CMK (cell line): ENCODE measurements at places on chromosomes 7 and 10.

DNA sequence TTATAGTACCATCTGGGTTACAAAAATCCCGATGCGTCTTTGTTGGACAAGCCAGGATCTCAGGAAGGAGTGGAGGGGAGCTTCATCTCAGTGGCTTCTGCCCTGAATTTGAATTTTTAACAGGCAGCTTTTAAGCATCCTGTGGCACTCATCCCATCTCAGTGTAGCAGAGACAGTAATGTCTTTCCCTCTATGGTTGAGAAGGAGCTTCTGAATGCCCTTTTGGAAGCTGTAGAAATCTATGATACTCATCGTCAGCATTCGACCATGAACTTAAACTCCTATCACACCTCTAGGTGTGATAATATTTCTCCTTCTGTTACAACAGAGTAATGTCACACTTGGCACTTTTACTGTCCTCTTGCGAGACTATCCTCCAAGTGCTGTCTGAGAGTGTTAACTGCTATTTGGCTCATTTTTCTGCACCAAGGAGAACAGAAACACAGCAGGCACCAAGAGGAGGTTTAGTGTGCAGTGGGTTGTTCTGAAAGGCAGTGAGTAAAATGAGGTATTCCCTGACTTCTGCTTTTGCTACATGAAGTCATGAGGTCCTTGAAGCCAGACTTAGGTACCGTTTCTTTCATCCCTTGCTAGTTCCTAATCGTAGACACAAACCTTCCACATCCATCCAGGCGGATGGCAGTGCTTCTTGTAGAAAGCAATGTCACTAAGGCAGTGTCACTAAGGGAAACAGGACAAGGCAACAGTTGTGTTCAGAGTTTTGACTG is 177.4 kb downstream of the CELF2 start:
- DNase-seq = no peak

DNA sequence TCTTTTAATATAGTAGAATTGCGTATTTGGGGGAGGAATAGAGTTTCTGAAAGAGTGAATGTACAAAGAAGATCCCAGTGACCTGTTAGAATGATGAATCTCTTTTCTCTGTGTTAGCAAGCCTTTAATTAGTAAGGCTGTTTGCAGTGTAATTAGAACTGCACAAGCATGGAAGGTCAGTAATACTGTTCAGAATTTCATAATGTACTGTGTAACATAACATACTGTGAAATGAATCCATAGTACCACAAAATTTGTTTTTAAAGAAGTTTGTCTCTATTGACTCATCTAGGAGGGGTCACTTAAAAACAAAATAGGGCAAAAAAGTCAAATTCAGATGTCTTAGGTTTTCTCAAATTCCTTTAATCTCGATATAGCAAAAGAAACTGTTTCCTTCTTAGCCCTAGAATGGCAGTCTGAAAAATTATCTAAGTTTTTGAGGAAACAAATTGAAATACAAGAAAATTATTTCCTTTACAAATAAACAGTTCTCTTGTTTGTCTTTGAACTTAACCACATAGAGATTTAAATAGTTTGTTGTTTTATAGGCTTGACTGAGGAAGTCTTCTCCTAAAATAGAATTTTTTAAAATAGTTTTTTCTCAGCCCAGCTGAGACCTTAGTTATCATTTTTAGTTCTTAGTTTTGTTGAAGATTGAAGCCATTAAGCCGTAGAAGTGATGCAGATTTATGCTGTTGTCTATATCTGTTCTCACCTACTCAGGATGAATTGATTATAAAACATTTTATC is 12.5 kb downstream of the ADK start:
- DNase-seq = no peak

DNA sequence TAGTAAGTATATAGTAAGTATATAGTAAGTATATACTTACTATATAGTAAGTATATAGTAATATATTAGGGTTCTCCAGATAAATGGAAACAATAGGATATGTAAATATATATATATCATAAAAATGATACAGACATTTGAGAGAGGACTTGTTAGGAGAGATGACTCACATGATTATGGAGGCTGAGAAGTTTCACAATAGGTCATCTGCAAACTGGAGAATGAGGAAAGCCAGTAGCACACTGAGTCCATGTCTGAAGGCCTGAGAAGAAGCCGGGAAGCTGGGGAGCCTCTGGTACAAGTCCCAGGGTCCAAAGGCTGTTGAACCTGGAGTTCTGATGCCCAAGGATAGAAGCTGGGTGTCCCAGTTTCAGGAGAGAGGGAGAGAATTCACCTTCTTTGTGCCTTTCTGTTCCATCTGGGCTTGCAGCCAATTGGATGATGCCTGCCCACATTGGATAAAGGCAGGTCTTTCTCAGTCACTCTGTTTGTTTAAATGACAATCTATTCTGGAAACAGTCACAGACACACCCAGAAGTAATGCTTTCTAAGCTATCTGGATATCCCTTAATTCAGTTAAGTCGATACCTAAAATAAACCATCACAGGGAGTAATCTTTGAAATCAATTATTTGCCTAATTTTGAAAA is 205.5 kb upstream of the CDC14C start:
- DNase-seq = no peak

DNA sequence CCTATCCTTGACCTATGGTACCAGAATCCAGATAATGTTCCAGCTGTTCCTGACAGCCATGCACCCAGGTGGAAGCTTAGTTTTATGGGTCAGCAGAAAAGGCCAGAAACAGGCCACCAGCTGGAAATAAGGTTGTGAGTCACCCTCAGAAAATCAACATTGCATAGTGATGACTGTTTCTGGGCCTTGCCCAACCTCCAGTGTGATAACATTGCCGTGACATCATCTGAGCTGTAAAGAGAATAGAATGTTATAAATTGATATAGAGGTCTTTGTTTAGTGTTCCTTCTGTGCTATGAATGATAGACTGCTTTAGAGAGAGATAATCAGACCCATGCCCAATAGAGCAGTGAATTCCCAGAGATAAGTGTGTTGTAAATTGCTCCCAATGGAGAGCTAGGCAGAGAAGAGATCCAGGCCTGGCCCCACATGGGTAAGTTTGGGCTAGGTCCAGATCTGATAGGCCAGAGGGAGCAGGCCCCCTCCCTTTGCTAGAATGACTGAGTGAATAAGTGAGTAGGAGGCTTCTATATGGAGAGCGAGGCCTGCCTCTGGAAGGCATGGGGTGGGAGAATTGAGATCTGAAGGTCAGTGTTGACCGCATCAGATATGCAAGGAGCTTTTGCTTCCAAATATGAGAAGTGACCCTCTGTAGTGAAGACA is 14.2 kb upstream of the HPS1 start:
- DNase-seq = peak; percentile 84

DNA sequence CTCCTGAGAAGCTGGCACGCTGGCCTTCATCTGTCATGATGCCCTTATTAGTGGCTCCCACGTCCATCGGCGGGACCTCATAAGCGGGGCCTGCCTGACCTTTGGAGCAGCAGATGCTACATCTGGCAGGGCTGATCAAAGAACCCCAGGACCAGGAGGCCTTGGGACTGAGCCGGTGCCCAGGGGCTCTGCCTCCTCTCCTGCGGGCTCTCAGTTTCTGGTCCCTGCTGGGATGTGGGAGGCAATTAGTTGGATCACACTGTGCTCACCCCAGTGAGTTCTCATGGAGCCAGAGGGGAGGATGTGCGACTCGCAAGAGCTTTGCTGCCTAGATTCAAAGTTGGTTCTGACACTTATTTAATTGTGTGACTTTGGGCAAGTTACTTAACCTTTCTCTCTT is 28.7 kb upstream of the SFRP5 start:
- DNase-seq = no peak

DNA sequence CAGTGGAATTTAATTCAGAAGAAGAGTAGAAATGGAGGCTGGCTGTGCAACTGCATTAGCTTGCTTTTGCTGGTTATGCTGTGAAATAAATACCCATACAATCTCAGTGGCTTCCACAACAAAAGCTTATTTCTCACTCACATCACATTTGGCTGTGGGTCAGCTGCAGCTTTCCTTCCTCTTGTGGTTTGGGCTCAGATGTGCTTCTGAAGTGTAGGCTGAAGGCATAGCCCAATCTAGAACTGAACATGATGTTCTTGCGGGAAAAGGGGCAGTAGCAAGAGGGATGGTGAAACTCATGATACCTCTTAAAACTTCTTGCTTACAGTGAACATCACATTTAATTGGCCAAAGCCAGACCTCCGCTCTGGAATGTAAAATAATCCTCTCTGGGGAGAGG is 119.9 kb downstream of the HECW1 start:
- no peak for DNase-seq

DNA sequence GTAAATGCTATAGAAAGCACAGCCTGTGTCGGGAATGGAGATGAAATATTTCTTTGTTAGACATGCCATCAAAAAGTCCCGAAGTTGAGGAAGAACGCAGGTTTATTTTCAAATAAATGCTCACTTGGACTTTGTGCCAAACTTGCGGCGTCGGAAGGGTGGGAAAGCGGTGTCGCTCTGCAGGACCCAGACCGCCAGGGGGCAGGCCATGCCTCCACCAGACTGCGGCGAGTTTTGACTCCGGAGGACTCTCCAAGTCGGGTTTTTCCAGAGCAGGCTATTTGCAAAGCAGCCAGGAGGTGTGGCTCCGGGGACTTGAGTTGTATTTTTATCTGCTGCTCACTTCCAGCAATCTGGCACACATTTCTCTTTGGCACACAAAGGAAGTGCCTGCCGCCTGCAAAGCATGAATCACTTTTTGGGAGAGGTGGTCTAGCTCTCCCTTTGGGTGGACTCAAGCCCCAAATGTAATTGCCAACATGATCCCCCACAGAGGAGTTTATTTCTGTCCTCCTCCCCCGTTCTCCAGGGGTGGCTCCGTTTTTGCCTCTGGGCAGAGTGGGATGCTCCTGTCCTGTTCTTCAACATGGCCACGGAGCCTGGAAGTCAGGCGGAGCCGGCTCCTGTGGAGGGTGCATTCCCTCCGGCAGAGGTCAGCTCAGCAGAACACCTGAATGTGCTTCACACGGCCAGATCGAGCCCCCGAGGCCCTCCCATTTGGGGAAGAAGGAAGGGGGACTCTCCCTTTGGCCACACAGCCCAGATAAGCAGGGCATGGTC is 82.3 kb upstream of the GPR26 start:
- no peak for DNase-seq

DNA sequence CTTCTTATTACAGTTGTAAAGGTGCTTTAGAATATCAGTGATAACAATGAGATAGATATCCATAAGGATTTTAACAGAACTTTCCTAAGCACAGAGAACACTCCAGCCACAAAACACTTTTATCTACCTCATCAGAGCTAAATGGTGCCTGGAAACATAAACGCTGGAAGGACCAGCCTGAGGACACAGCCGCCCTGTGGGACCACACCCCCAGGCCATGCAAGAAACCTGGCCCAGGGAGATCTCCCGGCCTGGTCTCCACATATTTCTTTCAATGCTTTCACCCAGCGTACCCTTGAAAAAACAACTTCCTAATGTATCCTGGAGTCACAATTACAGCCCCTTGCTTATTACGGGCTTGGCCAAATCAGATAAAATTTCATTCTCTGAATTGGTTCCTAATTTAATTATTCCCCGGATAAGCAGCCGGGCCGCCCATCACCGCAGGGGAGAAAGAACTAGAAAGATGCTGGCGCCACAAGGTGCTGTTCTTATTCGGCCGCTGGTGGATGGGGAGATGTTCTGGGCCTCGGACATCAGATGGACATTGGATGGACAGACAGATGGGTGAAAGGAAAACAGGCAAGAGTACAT is 11.8 kb downstream of the CHST15 start:
- DNase-seq = no peak

DNA sequence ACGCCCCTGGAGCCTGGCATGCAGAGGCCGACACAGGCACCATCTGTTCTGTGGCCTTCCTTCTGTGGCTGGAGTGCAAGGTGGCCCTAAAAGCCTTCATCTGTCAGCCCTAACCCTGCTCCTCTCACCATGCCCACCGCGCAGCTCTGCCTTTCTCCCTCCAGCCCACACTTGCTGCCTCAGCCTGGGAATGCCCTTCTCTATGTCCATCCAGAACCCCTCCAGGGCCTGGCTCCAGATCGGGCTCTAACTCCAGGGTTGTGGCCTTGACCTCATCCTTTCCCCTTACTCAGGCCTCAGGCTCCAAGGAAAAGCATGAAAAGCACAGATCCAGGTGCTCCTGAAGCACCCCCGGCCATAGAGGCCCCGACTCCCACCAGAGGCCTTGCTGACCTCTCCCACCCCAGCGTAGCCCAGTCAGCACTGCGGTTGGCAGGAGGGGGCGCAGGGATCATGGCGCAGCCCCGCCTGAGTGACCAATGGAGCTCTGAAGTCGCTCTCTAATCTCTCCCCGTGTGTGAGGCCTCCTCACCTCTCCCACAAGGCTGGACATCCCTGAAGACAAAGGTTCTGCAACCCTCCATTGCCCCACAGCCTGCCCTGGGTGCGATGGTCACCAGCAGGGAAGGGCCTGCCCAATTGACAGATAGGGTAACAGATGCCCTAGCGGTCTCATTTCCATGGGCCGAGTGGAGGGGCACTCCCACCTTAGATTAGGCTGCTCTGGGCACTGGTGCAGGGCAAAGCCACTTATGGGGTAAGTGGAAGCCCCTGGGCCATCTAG is 9.2 kb downstream of the ZCCHC24 start:
- DNase-seq = no peak

GRCh38 chr7:144534196-144534595 is 130.7 kb upstream of the NOBOX start:
- DNase-seq = no peak

DNA sequence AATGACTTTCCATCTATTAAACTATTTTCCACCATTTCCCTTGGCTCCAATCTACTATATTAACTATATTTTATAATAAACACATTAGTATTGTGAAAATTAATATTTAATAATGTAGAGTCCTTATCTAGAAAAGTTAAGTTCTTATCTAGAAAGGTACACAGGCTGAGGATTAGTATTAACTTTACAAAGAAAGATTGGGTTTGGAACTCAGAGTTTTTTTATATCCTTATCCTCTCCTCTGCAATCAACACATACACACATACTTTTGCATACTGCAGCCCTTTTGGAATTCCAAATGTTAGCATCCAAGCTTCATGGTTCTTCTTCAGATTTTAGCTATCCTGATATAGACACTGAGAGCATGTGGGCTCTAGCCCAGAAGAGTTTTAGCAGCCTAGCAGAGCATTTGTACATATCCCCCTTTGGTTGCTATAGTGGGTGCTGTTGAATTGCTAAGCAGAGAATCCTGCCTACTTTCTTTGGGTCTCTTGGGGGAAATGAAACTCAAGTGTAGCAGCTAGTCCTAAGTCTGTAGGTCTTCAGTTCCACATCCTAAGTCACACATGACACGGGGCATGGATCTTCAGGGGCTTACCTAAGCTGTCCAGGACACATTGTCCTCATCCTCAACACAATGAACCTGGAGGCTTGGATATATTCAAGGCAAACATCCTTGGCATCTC is 874.6 kb downstream of the LRMDA start:
- DNase-seq = no peak

GRCh38 chr7:155694851-155695250 is 50.4 kb downstream of the RBM33 start:
- DNase-seq = no peak

DNA sequence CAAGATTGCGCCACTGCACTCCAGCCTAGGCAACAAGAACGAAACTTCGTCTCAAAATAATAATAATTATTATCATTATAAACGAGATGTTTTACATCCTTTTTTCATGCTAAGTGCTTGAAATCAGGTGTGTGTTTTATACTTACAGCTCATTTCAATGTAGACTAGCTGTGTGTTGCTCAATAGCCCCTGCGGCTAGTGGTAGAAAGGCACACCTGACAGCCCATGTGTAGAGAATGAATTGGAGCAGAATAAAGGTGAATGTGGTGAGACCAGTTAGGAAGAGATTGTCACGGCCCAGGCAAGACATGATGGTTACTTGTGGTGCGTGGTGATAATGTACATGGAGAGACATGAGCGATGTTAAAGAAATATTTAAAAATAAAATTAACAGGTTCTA is 86.7 kb upstream of the TMEM26 start:
- no peak for DNase-seq

- no peak for DNase-seq
Measured at GRCh38 chr7:143188994-143189393, 5.8 kb downstream of the TAS2R39 start.

- DNase-seq = no peak
Measured at GRCh38 chr7:157416011-157416410, 79.2 kb downstream of the DNAJB6 start.
